Brain (organoid and tissue), 16 donors: ENCODE measurements at places on chromosomes 4 and X.

DNA sequence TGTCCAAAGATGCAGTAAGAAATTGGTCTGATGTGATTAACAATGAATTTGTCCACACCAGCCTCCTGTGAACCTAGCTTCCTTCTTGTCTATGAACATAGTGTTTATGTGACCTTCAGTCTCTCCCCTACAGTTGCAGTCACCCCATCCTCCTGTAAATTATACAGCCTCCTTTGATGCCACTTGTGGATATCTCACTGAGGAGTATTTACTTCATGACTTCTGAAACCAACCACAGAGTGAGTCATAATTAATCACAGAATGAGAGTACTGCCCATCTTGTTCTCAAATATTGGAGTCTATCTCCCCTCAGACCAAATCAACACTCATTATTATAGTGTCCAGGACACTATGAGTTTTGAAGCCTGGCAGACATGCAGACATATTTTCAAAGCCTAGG, 27.3 kb upstream of the XAGE2 start:
- DNase-seq: no peak

GRCh38 chr4:70759126-70759525, 37.4 kb downstream of the RUFY3 start:
- no peak for DNase-seq

- DNase-seq: no peak
These were observed 174.0 kb upstream of the MAP3K15 start for GRCh38 chrX:19689170-19689779.

DNA sequence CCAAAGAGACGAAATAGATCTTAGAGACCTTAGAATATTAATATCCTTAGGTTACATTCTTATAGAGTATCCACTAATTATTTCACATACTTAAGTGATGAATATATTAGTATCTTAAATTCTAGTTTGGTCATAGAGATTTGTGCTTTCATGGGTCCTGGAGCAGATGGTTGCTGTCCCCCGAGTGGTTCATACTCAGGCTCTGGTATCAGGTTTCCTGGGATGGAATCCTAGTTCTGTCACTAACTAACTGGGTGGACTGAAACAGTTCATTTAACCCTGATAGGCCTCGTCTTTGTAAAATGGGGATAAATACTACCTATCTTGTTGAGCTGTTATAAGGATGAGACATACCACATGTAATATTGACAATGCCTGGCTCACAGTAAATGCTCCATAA, 264.6 kb downstream of the TENM3 start:
- no peak for DNase-seq

- DNase-seq: no peak
These were observed 41.2 kb upstream of the SMAD1 start for GRCh38 chr4:145440292-145441007.

DNA sequence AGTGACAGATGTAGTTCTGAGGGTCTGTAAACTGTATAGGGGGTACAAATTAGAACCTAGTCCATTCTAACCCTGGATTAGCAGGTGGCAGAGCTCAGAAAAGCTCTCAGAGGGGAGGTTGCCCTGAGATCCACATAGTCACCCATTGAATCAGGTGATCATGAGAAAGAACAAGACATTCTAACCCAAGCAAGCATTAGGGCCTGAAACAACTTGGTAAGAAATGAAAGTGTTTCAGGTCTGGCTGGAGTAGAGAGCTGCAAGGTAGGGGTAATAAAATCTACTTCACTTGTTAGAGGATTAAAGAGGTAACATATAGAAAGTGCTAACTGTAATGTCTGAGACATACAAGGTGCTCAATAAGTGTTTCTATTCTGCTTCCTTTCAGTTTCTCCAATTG, 8.8 kb upstream of the BMP2K start:
- no peak for DNase-seq

DNA sequence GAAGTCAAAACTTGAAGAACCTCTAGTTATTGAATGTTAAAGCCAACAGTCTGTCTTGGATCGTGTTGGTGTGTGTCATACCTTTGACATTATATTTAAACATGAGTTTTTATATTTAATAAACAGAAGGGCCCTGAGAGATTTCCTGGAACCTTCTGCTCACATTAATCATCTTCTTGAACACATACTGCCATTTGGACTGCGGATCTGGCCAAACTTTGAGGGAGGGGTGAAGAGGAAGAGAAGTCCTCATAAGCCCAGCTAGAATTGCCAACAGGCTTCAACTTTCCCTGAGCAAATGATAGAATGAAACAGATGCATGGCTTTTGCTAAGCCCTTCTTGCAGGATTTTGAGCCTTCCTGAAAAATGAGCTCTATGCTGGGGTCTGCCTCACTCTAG, 27.4 kb downstream of the CCKAR start:
- DNase-seq: no peak

DNA sequence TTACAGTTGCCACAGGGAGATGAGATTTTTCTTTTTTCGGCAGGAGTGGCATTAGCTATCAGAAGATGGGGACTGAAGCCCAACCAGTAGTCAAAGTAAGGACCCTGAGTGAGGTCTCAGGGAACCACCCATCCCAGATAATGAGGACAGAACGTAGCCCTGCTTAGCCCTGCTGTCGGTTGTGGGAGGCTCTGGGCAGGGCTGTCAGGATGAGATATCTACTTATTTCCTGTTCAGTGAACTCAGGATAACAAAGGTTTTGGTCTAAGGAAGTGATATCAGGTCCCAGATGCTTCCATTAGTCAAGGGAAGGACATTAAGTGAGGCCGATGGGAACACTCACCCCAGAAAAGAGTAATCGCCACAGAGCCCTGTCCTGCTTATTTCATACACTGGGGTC, 2.3 kb downstream of the MAGEB16 start:
- no peak for DNase-seq

GRCh38 chr4:144402176-144402575, 243.8 kb upstream of the HHIP start:
- no peak for DNase-seq

DNA sequence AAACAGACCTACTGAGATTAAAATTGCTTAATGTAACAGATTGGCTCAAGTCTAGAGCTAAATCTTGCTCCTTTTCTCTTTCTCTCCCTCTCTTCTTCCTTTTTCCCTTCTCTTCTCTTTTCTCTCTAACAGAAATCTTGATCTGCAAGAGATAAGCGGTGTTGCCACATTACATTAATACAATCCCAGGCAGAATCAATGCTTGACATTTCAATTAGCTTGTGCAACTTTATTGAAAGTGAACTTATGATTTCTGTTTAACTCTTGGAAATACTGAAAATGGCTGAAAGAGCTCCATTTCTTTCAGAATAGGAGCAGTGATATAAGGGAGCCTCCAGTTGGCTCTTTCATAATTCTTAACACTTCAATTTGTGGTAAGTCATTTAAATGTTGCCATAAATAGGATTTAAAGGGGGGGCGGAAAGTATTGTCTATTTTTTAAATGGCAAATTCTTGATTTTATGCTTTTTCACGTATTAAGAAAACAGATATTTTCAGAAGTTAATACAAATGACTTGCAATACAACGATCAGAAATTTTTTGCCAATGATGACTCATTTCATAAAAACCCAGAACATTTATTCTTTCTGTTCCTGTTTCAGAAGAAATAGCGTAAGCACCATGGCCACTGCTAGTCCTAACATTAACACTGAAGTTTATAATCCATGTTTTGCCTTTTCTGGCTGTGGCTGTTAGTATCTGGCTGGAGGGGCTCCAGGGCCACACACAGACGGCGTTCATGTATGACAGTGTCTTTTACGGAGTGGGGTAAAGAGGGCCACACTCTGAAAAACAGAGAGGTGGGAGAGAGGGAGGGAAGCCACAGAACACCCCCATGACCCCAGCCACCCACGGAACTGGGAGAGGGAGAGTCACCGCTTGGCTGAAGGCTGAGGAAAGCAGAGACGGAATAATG, 115.7 kb upstream of the FAT1 start:
- no peak for DNase-seq
